Large intestine (tissue), 12 donors: ENCODE measurements at places on chromosomes 7 and 10. TPM values are rescaled to one million over a fixed set of nuclear protein-coding genes. Genes with fewer than 3 reads are reported as not detected.

Gene NPSR1
- polyA plus RNA-seq, result 0.16 TPM

Gene CPA4
- 7.9 TPM for polyA plus RNA-seq

- peak; percentile 70 for DNase-seq
Measured at GRCh38 chr10:122461367-122461728, at the start of gene HTRA1. HTRA1 (plus strand) TSS chr10:122461553; CDS start chr10:122461653, 100 bp downstream.

DNA sequence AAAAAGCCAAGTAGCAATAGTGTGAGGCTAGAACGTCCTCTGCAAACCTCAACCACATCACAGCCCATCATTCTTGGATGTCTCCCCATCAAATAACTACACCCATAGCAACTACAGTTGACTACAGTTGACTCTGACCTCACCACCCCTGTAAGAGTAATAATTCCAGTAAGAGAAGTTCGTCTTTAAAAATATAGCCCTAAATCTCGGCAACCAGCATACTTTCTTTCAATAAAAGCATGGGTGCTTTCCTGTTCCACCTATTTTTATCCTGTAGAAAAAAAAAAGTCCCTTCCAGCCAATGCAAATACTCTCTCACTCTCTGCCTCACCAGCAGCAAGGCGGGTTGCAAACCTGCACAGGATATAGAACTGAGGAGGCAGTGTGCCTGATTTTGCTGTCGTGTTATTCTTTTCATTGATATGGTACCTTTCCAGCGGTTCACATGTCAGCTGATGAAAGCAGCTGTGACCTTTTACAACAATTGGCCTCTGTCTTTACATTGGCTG, 187.5 kb upstream of the NFE2L3 start:
- no peak for DNase-seq

DNA sequence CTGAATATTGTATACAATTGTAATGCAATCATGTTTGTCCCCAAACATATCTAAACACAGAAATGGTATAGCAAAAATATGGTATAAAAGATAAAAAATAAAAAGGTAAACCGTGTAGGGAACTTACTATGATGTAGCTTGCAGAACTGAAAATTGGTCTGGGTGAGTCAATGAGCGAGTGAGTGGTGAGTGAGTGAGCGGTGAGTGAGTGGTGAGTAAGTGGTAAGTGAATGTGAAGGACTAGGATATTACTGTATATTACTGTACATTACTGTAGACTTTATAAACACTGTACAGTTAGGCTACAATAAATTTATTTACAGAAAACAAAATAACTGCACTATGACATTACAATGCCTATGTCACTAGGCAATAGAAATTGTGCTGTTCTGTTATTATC, 1163.2 kb upstream of the SORCS1 start:
- DNase-seq, result no peak

- DNase-seq, result no peak
Measured at GRCh38 chr10:112701211-112701877, 248.7 kb upstream of the TCF7L2 start.

GRCh38 chr7:35971133-35971891, 170.5 kb downstream of the SEPTIN7 start:
- DNase-seq, result peak; percentile 76

GRCh38 chr7:48173756-48174382, 2.6 kb downstream of the ABCA13 start:
- no peak for DNase-seq

- DNase-seq, result no peak
Measured at GRCh38 chr10:46305986-46306385, 19.2 kb downstream of the ANTXRL start.
